ENCODE measurements at places on chromosomes 2 and 18.

GRCh38 chr2:67858886-67859285 is 203.9 kb downstream of the C1D start:
- no peak for DNase-seq

DNA sequence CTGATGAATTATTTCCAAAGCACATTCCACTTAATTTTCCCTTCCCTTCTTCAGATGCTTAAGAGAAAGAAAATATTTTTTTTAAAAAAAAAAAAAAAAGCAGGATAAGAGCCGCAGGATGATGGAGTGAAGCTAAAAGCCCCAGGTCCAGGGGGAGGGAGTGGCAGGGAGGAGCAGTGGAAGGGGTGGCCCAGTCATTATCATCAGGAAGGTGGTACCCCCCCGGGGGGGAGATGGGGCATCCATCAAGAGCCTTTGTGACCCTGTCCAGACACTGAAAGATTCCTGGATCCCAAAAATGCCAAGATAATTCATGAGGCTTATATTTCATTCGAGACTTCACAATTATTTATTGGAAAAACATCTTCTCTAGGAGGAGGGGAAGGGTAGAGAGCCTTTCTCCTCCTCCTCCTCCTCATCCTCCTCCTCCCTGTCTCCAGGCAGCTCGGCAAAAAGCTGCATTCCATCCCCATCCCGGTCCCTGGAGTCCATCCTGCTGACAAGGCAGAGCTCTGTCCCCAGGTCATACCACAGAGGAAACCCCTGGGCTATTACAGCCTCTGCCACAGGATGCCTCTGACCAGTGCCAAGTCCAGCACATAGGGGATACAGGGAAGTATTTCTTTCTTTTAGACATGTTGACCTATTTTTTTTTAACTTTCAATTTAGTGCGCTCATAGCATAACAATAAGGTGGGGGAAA is 125.3 kb downstream of the TWIST2 start:
- no peak for DNase-seq

DNA sequence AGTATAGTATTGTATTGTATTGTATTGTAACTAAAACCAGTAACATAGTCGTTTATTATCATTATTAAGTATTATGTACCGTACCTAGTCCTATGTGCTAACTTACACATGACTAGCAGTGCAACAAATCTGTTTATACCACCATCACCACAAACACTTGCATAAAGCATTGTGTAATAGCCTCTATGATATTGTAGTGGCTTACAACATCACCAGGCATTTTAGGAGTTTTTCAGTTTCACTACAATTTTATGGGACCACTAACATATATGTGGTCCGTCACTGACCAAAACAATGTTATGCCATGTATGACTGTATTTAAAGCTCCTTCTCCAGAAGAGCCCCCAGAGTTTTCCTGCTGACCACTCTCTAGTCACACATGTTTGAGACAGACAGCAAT is 306.2 kb downstream of the SETBP1 start:
- DNase-seq = no peak

GRCh38 chr2:230418341-230419016 is 2.5 kb downstream of the SP100 start:
- no peak for DNase-seq

- DNase-seq = no peak
Observed at GRCh38 chr2:12424809-12425208, 291.9 kb upstream of the TRIB2 start.

DNA sequence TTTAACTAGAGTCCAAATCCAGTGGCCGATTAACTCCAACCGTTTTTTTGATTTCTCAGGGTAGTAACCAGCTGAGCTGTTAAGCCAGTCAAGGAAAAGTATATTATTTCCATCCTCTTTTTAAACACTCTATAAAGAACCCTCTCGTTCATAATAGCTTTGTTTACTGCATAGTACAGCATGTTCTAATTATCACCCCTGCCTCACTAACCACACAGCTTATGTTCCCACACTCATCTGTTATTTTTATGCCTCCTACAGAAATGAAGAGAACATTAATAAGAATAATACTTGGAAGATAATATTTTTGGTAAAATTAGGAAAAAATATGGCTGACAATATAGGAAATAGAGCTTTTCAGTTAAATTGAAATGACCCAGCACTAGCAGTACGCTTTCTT is 2132.8 kb upstream of the CELF4 start:
- no peak for DNase-seq

- DNase-seq = no peak
Observed at GRCh38 chr18:34932792-34933466, 108.3 kb upstream of the MAPRE2 start.

DNA sequence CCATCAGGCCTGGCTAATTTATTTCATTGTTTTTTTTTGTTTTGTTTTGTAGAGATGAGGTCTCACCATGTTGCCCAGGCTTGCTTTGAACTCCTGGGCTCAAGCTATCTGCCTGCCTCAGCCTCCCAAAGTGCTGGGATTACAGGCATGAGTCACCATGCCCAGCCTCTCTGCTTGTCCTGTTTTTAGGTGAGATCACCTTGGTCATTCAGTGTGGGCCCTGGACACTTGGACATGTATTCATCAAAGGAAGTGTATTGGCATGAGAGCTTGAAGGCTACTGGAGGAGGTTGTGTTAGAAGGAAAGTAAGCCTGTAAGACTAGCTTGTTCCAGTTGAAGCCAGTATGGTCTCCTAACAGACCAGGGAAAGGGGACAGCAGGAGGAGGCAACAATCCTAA is 229.2 kb upstream of the RGPD4 start:
- DNase-seq = no peak

DNA sequence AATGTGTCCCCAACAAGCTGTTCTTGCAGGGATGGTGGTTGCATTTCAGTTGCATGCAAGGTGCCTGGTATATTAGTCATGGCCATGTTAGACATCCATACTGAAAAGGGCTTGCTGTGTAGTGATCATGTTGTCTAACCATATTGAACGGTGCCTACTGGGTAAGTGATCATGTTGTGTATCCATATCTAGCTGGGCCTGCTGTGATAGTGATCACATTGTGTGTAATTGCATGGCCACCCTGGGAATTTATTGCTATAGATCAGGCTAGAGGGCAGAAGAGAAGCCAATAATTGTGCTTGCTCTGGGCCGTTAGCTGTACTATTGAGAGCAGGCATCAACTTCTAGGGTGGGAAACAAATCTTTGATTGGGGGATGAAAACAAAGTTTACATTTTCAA is 9.8 kb upstream of the EPC2 start:
- no peak for DNase-seq

DNA sequence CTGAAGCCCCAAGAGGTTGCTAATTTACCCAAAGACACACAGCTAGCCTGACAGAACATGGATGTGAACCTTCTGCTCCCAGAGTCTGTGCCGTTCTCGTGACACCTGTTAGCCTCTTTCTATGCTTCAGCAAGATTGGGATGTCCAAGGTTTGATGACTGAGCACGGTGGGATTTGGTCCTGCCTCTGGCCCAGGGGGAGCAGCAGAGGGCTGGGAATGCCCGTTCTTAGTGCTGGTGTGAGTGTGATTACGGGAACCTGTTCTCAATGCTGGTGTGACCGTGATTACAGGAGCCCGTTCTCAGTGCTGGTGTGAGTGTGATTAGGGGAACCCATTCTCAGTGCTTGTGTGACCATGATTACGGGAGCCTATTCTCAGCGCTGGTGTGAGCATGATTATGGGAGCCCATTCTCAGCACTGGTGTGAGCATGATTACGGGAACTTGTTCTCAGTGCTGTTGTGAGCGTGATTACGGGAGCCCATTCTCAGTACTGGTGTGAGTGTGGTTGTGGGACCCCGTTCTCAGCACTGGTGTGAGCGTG is 67.3 kb upstream of the SNTG2 start:
- no peak for DNase-seq

DNA sequence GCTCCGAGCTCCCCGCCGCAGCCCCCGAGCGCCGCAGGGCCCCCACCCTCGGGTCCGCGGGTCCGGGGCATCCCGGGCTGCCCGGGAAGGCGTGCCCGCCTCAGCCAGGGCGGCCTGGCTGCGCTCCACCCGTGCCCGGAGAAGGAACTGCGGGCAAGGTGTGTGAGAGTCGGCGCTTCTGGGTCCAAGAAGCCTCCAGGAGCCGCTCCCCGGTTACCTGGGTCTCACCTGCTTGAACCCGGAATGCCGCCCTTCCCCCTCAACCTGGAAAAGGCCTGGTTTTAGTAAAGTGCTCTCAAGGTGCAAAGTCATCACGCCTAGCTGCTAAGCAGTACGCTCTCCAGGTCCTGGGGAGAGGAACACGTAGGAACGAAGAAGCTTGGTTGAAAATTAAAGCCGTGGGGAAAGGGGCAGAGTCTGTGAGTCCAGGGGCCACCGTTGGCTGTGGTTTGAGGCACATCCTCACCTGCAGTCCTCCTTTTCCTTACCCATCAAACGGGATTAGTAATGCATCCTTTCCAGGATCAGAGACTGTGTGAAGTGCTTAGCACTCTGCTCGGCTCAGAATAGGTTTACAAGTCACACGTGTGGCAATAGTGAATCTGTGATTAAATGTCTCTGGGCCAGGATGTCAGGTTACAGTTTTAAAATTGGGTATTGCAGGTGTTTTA is 1.2 kb downstream of the ASAP2 start:
- no peak for DNase-seq

- no peak for DNase-seq
Observed at GRCh38 chr2:85642725-85643124, 25.3 kb downstream of the SFTPB start.

- no peak for DNase-seq
Observed at GRCh38 chr18:32712860-32713259, 60.0 kb downstream of the KLHL14 start.

- no peak for DNase-seq
Observed at GRCh38 chr18:48222118-48222517, 187.1 kb downstream of the ZBTB7C start.

DNA sequence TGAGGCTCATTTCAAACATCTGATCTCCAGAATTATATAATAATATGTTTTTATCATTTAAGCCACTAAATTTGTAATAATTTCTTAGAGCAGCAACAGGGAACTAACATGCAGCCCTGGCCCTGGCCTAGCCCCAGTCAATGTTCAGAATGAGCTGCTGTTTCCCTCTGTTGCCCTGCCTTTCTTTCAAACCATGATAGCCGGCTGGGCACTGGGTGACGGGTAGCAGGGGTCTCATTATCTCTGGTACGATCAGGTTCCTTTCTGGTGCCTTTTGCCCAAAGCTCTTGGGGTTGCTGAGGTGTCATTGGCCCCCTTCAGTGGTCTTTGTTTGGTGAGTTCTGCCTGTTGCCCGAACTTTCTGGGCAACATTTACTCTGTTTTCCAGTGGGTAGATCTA is 63.1 kb downstream of the THNSL2 start:
- no peak for DNase-seq

DNA sequence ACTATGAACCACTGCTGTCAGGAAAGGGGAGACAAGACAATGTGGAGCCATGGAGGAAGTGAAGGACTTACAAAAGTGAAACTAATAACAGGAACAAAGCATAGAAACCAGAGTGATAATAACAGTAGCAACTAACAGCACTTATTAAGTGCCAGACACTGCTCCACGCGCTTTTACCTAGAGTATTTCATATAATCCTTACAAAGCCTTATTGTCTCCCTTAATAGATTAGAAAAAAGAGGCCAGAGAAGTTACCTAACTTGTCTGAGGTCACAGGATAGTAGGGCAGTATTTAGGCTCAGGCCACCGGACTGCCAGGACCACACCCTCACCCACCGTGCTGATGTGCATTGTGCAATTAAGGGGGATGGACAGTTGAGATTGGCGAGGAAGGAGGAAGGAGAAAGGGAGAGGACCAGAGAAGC is 98.6 kb upstream of the NFU1 start:
- DNase-seq = no peak

DNA sequence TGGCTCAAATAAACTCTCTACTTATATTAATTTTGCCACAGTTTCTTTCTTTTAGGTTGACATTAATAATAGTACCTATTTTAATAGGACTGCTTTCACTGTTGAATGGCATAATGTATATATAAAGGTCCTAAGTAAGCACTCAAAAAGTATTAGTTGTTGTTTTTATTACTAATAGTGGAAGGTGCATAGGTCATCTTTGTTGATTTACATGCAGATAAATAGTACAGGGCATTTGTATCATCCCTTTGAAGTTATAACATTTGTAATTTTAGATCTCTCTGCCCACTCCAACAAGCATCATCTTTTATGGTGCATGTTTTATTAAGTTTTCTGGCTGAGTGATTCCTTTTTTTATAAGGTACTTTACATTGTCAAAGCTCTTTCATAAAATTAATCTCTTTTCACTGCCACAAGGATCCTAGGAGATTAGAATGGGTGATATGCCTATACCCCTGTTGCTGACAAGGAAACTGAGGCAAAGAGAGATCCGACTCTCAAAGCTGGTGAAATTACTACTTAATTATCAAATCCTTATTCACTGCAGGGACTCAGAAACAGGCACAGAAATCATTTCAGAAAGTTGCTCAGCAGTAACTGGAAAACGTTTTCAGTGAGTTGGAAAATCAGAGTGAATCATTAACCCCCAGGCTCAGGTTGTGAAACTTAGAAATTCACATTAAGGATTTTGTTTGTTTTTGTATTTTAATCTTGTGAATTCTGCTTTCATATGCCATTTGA is 299.6 kb downstream of the AGPS start:
- no peak for DNase-seq

DNA sequence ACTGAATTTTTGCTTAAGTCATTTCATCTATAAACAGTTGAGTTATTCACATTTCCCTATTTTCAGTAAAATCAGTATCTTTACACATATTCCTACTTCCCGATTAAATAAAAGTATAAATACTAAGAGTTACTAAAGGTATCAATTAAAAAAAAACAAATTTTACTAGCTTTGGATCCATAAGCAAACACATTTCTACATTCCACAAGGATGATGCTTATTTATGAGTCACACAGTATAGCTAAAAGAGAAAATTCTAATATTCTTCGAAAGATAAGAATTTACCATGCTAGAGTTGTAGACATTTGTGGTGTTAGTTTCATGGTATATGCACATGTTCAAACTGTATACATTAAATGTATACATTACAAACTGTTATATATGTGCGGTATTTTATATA is 23.7 kb downstream of the PGAP1 start:
- DNase-seq = no peak

DNA sequence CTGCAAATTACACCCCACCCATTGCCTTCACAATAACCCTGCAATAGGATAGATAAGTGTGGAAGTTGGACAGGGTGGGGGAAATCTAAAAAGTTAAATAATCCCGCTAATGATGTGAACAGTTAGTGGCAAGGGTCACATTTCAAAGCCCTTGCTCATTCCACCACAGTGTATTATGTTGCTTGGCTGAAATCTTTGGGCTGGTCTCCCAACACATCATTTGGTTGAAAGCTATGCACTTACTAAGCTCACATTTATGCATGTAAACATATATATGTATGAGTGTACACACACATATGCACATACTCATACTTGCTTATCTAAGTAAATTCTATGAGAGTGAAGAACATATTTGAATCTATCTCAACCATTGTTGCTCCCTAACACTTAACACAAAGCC is 197.8 kb downstream of the RDH14 start:
- DNase-seq = no peak

- DNase-seq = no peak
Observed at GRCh38 chr2:12923907-12924610, 207.3 kb downstream of the TRIB2 start.

DNA sequence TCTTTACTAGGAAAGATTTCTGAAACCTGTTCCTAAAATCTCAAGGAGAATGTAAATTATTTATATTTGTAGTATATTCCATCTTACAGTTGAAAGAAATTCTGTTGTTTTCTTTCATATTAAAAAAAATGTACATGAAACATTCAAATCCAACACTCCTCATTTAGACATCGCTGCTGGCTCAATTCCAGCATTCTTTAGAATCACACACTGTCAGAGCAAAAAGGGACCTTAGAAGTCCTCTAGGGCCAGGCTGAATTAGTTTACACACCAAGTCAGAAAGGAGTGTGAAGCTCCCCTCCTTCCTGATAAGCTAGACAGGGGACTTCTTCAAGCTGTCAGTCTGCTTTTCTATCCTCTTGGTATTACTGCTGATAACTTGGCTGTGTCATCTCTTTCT is 158.6 kb upstream of the LTBP1 start:
- DNase-seq = no peak
